Right atrium auricular region (tissue), 2 donors: ENCODE measurements at places on chromosomes 4 and X. TPM values are rescaled to one million over a fixed set of nuclear protein-coding genes. Genes with fewer than 3 reads are reported as not detected.

- no peak for DNase-seq
Measured at GRCh38 chr4:73257651-73258435, 755 bp downstream of the ANKRD17 start.

The SRPK3 gene
- total RNA-seq = 19.4 TPM

The NUDT6 gene
- total RNA-seq = 4.9 TPM

DNA sequence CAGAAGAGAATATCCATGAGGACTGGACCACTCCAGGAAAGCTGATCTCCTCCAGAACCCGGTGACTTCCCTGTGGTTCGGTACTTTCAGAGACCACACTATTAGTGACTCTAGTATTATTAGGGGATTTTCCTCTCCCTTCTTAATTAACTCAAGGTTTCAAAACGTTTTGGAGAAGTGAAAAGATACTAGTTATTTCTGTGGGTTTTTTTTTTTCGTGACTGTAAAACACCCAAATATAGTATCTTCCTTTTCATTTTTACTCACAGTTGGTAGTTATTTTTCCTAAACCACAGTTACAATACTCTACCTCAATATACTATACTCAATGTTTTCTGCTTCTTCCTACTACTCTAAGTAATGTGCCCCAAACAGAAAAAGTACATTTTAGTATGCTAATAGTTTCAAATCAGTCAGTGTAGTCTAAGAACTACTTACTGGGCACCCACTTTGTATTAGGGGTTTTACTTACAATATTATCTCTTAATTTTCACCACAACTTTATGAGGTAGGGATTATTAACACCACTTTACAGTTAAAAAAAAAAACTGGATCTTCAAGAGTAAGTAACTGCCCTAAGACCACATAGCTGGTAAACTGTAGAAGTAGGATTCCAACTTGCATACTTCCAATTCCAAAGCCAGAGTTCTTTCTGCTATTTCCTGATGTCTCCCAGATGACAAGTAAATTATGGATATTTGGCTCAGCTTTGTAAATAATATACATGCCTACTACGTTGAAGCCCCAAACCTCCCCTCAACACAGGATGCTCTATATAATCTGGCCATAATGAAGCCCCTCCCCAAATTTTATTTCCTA, 45.0 kb downstream of the SLC9A7 start:
- DNase-seq = no peak

The ARHGEF6 gene
- 45.8 TPM for total RNA-seq

- no peak for DNase-seq
Measured at GRCh38 chrX:154724993-154725756, 25.7 kb downstream of the GAB3 start.

DNA sequence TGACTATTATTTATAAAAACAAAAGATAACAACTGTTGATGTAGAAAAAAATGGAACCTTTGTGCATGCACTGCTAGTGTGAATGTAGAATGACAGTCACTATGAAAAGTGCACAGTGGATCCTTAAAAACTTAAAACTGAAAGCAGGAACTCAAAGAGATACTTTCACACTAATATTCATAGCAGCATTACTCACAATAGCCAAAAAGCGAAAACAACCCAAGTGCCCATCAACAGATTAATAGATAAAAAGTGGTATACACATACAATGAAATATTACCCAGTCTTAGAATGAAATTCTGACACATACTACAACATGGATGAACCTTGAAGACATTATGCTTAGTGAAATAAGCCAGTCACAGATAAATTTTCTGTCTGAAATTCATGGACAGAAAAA, 23.8 kb downstream of the CENPC start:
- DNase-seq = no peak

DNA sequence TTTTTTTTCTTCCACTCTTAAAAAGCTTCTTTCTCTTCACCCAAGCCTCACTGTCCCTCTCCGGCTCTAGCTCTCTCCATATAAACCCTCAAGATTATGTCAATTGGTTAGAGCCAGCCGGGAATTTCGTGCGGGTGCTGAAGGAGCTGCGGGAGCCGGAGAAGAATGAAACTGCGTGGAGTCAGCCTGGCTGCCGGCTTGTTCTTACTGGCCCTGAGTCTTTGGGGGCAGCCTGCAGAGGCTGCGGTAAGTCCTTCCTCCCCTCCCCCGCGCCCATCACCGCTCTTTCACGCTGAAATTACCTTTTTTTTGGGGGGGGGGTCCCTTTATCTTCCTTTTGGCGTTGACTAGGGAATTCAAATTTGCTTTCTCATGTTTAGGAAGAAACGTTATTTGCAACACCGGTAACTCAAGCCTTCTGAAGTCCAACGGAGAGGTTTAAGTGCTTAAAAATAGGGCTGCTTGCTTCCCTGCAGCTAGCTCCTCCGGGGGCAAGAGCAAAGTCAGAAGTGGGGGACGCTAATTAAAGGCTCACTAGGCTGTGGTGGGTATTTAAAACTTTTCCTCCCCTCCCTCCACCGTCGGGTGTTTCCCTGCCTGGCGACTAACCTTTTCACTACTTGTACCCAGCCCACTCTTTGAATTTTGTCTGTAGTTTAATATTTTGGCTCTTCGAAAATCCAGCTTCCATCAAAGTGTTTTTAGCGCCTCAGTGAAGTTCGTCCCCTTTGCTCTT, 491 bp downstream of the COL4A5 start:
- no peak for DNase-seq

The GDPD2 gene
- total RNA-seq = not detected

DNA sequence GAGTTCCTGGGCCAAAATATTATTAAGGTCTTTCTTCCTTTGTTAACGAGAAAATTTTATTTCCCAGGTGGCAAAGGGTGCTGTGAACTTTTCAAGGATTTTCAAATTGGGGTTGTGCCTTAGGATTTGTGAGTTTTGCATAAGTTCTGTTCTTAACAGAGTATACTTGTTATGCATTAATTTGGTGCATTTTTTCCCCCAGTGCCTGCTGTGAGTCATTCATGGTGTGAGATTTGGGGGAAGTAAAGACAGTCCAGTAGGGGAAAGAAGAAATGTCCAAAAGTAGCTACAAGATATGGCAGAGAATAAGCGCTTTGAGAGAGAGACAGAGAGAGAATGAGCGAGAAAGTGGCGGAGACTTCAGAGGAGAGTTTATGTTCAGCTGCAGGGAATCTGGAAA, 239.2 kb downstream of the ARHGAP10 start:
- no peak for DNase-seq

The NAA11 gene
- not detected for total RNA-seq

DNA sequence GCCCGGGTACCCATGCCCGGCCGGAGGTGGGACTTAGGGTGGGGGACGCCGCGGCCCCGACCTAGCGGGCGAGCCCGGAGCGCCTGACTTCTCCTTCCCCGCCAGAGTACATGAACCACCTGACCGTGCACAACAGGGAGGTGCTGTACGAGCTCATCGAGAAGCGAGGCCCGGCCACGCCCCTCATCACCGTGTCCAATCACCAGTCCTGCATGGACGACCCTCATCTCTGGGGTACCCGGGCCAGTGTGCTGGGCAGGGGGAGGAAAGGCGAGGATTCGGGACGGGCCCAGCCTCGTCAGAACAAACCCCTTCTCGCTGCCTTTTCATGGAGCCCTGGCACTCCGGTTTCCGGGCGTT, 622 bp downstream of the TAFAZZIN start:
- no peak for DNase-seq

- no peak for DNase-seq
Measured at GRCh38 chr4:159366966-159367780, 264.3 kb downstream of the RAPGEF2 start.

DNA sequence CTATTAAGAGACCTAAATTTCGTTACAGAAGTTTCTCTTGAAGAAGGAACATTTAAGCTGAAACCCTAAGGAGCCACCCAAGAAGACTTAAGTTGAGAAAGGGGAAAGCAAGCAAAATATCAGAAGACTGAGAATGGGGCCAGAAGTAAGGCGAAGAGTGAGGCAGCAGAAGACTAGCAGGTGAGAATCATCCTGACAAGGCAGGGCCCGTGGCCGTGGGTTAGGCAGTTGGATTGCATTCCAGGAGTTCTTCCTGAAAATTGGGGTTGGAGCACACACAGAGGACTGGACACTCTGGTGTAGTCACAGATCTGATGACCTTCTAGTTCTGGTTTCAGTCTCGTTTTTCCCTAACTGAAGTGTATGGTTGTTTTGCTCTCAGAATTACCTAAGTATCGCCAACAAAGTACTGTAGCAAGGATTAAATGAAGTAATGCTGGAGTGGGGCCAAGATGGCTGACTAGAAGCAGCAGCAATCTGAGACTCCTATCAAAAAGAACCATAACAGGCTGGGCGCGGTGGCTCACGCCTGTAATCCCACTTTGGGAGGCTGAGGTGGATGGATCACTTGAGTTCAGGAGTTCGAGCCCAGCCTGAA, 94.4 kb upstream of the GUCY1A1 start:
- DNase-seq = no peak

The WDR17 gene
- 0.63 TPM for total RNA-seq

DNA sequence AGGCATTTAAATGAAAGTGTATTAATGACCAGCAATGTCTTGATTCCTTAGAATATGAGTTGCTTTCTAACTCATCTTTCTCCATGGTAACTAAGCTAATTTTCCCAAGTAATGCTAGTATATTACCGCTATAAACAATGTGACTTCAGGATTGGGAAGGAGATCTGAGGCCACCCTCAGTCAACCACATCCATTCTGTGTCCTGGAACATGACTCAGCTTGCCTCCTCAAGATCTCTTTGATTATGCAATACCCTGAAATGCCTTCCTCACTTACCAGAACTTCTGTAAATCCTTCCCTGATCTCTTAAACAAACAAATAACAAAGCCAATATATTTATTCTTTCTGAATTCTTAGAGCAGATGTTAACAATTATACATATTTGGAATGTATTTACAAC, 1495.5 kb downstream of the PCDH18 start:
- DNase-seq = no peak

DNA sequence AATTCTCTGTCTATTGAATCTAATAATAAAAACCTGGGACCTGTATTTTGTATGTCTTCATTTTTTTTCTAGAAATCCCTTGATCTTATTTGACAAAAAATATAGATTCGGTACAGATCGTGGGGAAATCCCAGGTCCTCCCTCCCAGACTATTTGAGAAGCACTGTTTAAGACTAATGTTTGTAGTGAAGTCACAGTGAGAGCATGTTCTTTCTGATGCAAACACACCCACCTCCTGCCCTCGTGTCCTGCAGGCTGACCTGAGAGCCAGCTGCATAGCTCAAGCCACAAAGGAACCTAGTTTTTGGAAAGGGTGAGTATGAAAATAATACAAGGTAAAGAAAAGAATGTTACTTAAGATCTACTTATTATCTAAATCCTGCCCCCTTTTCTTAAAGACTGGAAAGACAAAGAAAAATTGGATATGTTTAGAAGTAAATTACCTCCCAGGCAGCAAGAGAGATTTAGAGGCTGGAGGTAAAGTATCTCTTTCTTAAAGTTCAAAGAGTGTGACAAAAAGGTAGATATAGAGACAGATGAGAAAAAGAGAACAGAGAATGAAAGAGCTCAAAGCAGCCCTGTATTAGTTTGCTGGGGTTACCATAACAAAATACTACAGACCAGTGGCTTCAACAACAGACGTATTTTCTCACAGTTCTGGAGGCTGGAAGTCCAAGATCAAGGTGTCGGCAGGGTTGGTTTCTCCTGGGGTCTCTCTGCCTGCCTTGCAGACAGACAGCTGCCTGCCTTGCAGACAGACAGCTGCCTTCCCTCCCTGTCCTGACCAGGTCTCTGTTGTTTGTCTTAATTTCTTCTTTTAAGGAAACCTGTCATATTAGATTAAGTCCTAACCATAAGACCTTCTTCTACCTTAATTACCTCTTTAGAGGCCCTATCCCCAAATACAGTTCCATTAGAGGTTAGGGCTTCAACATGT, 20.4 kb upstream of the DCTD start:
- DNase-seq = no peak

The ADAMTS3 gene
- total RNA-seq = 1.2 TPM

GRCh38 chr4:180947425-180947824, 1295.8 kb upstream of the TENM3 start:
- DNase-seq = no peak

DNA sequence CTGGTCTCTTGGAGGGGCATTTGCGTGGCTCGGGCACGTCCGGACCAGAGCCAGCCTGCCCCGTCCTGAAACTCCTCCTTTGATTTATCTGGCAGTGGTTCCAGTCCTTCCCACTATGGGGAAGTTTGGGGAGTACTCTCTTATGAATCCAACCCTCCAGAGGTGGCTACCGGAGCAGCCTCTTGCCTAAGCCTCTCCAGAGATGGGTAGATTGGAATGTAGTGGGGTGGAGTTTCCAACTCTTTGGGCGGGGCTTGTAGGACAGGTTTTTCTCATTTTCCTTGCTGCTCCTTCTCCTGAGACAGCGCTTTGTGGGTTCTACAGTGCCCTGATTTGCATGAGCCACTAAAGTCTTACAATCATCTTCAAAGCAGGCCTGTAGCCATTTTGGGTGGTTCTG, 60.1 kb upstream of the XAGE1B start:
- DNase-seq = no peak

The RNF175 gene
- 5.3 TPM for total RNA-seq

DNA sequence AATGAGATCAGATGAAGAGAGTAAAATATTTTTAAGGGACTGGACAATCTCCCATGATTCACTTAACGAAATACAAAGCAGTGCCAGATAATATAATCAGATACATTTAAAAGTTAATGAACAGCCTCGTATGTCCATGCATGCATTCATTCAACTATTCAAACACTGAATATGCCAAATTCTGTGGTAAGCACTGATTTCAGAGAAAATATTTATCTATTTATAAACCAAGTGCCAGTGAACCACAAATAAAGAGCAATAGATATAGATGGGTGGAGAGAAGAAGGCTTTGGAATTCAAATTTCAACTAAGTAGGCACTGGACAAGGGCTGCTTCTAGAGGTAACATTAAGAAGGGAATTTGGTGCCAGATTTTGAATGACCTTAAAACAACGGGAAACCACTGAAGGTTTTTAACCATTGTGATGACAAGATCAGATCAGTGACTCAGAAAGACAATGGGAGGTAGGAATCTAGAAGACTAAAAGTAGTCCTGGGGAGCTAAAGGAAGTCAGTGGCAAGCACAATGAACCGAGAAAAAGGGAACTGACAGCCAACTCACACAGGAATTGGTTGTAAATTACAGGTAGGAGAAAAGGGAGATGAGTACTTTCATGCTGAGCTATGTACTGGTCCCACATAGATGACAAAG, 14.2 kb downstream of the ELOVL6 start:
- DNase-seq = no peak

The MED12 gene
- 14.8 TPM for total RNA-seq

DNA sequence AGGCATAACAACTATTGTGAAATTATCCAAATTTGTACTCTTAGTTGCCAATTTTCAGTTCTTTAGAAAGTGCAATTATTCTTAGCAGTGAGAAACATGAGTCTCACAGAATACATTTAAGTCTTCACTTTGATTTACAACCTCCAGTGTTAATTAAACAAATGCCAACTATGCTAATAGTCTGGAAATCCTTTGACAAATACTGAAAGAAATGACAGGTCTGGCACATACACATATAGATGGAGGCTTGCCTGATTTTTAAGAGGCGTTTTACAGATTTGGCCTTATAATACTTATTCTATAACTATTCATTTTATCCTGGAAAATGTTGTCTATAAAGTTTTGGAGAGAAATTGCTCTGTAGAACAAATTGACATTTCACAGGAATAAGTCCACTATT, 320.1 kb downstream of the TRIML1 start:
- DNase-seq = no peak

The TSPAN7 gene
- total RNA-seq = 134 TPM

The VEGFD gene
- total RNA-seq = 1.6 TPM
